GM12865 (cell line): ENCODE measurements at places on chromosomes 4 and X.
A peak's percentile ranks its signal among the peaks of the same experiment; 100 is the strongest.

DNA sequence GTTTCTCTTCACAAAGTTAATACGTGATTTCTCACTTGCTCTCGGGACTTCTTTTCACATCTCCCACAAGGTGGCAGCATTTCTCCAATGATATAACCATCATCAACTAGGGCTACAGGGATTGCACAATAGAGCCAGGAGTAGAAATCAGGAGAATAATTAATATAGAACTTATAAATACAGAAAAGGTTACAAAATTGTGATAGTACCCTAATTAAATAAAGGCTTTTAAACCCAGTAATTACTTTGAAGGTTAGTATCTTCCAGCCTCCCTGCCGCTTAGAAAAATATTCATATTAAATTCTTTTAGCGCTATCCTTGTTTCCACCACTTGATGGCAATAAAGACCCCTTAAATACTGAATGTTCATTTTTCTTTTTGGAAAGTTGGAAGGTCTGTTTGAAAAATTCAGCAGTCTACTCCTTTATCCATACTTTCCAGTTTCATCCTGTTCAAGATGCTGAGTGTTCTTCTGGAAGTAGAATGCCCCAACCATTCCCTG, 65.8 kb downstream of the RASGEF1B start:
- DNase-seq: peak; percentile 68

- DNase-seq: no peak
These were observed 120.8 kb downstream of the ZNF518B start for GRCh38 chr4:10336471-10336870.

- no peak for DNase-seq
These were observed 163.7 kb downstream of the CORIN start for GRCh38 chr4:47674144-47674543.

- DNase-seq: no peak
These were observed 70.1 kb upstream of the SH3RF1 start for GRCh38 chr4:169340834-169341233.

DNA sequence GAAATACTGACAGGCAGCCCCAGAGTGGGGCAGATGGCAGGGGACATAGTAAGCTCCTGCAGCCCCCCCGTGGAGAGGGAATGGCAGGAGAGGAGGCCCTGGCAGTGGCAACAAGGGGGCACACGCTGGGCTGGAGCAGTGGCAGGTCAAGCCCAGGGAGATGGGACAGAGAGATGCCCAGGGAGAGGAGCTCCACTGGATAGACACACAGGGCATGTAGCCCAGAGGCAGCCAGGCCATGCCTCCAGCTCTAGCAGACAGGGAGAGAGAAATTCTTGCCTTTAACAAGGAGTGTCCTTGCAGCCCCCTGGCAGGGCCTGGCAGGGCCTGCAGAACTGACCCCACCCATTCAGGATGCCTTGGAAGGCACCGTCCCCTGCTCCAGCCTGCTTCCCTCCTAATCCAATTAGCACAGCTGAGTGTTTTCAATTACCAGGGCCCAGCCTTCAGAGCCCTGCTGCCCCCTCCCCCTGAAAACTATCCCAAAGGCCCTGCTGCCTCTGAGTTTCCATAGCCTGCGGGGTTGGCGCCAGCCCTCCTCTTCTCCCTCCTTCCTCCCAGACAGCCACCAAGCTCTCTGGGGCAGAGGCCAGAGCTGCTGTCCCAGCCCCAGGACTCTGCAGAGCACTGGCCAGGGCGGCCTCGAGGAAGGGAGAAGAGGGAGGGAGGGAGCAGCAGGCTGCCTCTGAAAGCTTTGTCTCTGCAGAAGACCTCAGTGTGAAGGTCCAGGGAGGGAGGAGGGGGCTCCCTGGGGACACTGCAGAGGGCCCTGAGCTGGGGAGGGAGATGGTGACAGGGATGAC, 12.5 kb downstream of the L1CAM start:
- DNase-seq: no peak
